ENCODE measurements at places on chromosomes 12 and 14. TPM values are rescaled to one million over a fixed set of nuclear protein-coding genes. Genes with fewer than 3 reads are reported as not detected.

GRCh38 chr12:1820191-1820895 is at the start of gene LRTM2:
Gene LRTM2, plus strand, starts transcription at chr12:1820565. Its CDS starts 7,584 bp downstream, at chr12:1828149.
- DNase-seq: no peak

GRCh38 chr12:64192644-64193444 is 29.3 kb downstream of the KICS2 start:
- no peak for DNase-seq

- DNase-seq: no peak
These were observed 2.1 kb downstream of the PLD4 start for GRCh38 chr14:104926619-104927431.

- DNase-seq: no peak
These were observed 79.6 kb upstream of the STK38L start for GRCh38 chr12:27164330-27165040.

- DNase-seq: no peak
These were observed 25.0 kb downstream of the LARP4 start for GRCh38 chr12:50425589-50426258.

DNA sequence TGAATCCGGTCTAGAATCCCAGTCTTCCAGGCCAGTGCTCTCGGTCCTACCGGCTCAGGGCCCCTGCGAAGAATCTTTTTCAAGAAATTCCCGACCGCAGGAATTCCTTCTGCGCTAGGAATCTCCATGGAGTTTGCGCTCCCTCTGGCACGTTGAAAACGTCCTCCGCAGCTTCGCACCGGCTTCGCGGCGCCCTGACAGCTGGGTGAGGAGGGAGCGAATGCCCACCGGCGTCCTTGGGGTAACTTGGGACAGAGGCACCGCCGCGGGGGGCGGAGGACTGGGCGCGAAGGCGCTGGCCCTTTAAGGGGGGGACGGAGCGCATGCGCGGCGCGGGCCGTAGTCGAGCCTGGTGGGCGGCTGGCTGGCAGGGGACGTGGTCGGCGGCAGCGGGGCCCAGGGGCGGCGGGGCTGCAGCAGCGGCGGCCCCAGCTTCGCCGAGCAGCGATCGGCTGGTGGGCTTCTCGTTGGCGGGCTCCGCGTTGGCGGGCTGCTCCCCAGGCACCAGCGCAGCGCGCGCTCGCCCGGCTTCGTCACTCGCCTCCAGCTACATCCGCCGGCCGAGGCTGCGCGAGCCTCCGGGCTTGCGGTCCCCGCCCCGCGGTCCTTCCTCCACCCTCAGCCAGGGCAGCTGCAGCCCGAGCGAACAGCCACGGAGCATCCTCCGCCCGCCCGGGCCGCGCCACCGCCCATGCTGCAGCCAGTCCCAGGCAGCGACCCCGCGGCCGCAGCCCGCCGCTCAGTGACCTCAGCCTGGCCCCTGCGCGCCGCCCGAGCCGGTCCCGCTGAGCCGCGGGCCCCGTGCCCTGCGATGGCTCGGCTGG is at the start of gene VASH1:
Gene VASH1, plus strand, starts transcription at position 333 of the 824 bp plus-strand sequence. CDS start 1,354 bp downstream, outside the sequence.
- DNase-seq: peak; percentile 76

DNA sequence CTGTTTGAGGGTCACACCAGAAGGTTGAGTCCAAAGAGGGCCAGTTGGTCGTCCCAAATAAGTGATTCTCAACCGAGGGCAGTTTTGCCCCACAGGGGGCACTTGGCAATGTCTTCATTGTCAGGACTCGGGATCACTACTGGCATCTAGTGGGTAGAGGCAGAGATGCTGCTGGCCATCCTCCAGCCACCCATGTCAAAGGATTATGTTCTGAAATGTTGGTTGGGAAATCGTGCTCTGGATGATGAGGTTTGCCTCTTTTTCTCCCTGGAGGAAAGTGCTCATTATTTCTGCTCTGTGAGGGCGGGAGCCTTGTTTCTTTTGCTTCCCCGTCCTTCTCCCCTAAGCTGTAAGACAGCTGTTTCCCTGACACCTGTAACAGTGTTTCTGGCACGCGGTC is 3.6 kb downstream of the ZNF839 start:
- peak; percentile 81 for DNase-seq

DNA sequence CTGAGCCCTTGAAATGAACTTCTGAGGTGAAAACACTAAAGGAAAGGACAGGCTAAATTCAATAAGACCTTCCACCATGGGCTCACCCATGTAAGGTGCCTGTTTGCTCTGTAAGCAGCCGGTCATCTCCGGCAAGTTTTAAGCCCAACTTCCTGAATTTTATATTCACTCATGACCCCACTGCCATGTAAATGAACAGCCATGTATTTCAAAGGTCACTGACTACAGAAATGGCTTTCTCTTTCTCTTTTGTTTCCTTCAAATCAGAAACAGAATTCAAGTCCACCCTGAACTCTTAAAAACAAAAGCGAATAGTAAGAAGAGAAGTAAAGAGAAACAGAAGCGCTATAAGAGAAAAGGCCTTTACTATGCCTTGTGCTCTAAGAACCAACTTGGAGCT is 61.7 kb upstream of the OVCH1 start:
- no peak for DNase-seq

DNA sequence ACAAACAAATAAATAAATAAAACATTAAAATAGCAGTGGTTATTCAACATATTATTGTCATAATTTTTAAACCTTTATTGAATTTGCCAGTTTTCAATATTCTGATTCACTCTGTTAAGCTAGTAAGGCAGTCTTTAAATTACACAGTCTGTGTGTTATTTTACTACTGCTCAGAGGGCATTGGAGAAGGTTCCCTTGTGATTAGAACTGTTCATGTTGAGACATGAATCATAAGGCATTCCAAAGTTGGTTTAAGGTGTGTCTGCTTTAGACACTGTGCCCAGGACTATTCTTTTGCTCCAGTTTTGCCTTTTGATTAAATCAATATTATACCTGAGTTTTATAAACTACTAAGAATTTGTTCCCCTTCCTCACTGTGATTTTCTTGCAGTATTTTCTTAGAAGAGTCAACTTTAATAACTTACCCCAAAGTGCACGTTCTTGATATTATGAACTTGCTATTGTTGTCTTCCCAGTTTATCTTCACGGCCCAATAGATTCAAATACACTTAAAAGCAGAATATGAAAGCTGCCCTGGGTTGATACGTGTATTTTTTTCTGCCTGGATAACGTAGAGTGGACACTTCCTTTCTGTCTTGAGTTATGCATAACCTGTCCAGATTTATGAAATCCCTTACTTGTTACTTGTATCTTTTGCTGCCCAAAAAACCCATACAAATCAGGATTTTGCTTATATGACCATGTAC is 105.3 kb upstream of the BCAT1 start:
- no peak for DNase-seq

GRCh38 chr12:58681730-58682129 is 238.6 kb downstream of the LRIG3 start:
- DNase-seq: no peak

- no peak for DNase-seq
These were observed 13.9 kb downstream of the ESRRB start for GRCh38 chr14:76389841-76390240.

- no peak for DNase-seq
These were observed 12.4 kb downstream of the BEST3 start for GRCh38 chr12:69686731-69687130.

- DNase-seq: no peak
These were observed 25.2 kb upstream of the TSPAN8 start for GRCh38 chr12:71183018-71183417.

GRCh38 chr12:3454780-3455179 is 36.2 kb upstream of the PRMT8 start:
- DNase-seq: no peak

DNA sequence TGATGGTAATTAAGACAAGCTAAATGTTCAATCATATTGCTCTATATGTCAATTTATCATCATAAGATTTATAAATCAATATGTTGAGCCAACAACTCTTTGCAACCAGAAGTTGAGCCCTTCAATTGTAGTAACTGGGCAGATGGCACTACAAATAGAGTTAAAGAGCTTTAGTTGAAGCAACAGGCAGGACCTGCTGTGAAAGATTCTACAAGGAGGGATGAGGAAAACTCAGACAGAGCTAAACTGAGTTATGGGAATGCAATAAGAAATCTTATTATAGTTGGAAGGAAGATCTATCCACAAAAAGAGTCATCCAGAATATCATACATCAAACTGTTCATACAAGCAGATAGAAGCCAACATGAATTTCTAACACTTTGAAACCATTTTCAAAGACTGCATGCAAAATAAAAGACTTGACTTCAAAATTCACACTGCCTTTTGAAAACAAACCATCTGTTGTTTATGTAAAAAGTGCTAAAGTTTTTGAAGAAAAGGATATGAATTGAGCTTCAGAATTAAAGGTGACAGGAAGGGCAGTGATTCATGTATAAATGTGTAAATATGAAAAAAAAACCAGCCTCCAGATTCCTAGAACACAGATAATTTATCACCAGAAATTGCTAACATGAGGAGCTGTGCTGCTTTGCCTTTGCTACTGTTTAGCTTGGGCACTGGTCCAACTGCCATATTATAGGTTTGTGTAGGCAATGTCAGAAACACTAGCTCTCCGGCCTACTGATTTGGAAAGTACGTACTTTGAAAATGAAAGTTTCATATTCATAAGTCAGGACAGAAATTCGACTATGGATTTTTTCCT is 133.2 kb downstream of the SLC35F4 start:
- DNase-seq: no peak

- no peak for DNase-seq
These were observed 178.5 kb downstream of the SSPN start for GRCh38 chr12:26373606-26374495.

JDP2 gene
- total RNA-seq: 35.7 TPM

AHNAK2 gene
- 7.9 TPM for total RNA-seq

PRKCH gene
- 2.3 TPM for total RNA-seq

RGS6 gene
- total RNA-seq: not detected

IAPP gene
- total RNA-seq: not detected

KLHL33 gene
- under 0.01 TPM for total RNA-seq
